A549 treated with dexamethasone at 1 μM for 4 hours (cell line): ENCODE measurements at places on chromosomes 6 and 20. TPM values are rescaled to one million over a fixed set of nuclear protein-coding genes. Genes with fewer than 3 reads are reported as not detected.

CPXM1 gene
- 0.04 TPM in 2 of 5 replicates, not detected in the others for total RNA-seq

BPIFA1 gene
- total RNA-seq: not detected in 5 replicates

ZC3H12D gene
- 0.02 to 0.21 TPM (median 0.06 TPM) in 5 replicates for total RNA-seq

BEND6 gene
- 0.82 to 1.4 TPM (median 1.2 TPM) in 5 replicates for total RNA-seq

CDC5L gene
- total RNA-seq: 13.4 to 16.1 TPM (median 15.4 TPM) in 5 replicates

EDN1 gene
- 33.5 to 42.8 TPM (median 40.0 TPM) in 5 replicates for total RNA-seq

MYCT1 gene
- 0.09 TPM in 1 of 5 replicates, not detected in the others for total RNA-seq

SRMS gene
- total RNA-seq: 0.11 to 0.14 TPM (median 0.13 TPM) in 4 of 5 replicates, not detected in the other

GPR63 gene
- total RNA-seq: 0.30 to 0.47 TPM (median 0.36 TPM) in 5 replicates

STMND1 gene
- total RNA-seq: not detected in 5 replicates

DOK5 gene
- total RNA-seq: not detected in 5 replicates

SAPCD1 gene
- total RNA-seq: 2.1 to 3.7 TPM (median 3.5 TPM) in 5 replicates

PDE7B gene
- total RNA-seq: 0.59 to 1.1 TPM (median 0.73 TPM) in 5 replicates

RNGTT gene
- 8.2 to 10.8 TPM (median 9.8 TPM) in 5 replicates for total RNA-seq
